Epithelial cell of esophagus (primary cell): ENCODE measurements at places on chromosomes 5 and 9.

DNA sequence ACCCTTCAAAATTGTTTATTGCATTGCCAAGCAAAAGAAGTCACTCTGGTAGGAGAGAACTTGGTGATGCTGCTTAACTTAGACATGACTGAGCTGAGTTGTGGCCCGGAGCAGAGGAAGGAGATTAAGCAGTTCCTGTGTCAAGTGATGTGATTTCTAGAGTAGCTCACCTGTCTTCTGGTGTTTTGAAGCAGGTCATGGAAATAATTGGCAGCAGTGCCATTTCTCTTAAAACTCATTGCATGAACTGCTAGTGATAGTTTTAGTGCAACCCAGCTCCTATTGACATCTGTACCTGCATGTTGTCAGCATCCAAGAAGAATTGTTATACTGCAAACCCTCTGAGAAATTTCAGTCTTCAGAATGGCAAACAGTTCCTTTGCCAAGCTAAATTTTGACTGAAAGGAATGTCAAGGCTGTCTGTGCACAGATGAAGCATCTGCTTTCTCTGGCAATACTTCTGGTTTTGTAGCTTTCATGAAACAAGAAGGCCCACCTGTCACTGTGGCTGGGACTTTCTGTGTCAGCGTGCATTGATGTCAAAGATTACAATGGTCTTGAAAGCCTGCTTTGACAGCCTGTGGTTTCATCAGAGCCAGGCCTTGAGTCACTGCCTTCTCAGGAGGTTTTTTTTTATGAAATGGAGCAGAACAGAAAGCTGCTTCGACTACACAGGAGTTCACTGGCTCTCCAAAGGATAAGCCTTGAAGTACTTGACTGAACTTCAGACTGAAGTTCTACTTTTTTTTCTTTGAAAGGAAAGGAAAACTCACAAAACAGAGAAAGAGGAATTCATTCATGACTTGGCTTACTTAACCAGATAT, 90.6 kb downstream of the RALGPS1 start:
- peak; percentile 69 for DNase-seq

GRCh38 chr5:72283358-72283757, 36.7 kb downstream of the MRPS27 start:
- no peak for DNase-seq

GRCh38 chr9:131214286-131214856, 61.9 kb downstream of the FAM78A start:
- no peak for DNase-seq

DNA sequence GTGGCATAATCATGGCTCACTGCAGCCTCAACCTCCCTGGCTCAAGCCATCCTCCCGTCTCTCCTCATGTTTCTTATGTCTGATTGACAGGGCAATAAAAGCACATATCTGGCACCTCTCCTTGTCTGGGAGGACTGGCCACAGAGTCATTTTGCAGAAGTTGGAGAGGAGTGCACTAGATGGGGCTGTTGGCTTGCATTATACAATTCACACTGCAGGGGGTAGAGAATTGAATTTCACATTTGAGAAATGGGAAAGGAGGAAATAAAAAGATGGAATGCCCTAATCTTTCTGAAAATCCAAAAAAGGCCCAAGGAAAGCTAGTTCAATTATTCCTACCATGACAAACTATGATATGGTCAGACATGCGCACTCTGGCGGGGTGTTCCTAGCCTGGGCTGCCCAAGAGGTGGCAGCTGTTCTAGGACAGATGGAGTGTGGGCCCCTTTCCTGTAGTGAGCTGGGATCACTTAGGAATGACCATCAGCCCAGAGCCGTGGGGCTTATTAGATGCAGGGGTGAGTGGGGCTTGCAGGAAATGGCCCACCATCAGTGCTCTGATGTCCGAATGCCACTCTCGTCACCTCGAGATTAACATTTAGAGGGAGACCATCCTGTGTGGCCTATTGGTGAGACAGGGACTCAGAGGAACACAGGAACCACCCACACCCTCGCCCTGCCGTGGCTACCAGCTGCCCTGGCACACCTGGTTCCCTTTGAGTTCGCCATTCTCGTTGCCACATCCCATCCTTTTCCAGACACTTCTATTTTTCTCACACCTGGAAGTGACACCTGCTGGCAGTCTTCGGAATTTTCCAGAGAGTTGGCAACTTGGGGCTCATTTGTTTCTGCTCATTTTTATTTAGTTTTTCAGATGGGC, 21.8 kb upstream of the ANKRD18A start:
- DNase-seq: peak; percentile 60
